Activated CD4-positive, alpha-beta T cell treated with anti-CD3 and anti-CD28 coated beads, Interleukin-2, amount 50 U/mL, for 4 hours (primary cell): ENCODE measurements at places on chromosomes 5 and 9.

DNA sequence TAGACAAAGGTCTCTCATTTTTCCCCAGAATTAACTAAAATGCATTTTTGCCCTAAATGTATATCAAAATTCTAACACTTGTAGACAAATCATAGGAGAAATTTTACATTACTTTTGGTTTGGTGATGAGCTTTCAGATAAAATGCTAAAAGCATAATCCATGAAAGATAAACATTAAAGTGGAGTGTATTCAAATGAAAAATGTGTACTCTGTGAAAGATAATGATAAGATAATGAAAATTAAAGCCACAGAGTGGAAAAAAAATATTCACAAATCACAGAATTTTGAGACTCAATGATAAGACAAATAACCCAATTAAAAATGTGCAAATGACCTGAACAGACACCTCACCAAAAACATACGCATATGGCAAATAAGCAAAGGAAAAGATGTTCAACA, 176.9 kb upstream of the ADAMTS16 start:
- DNase-seq = no peak

DNA sequence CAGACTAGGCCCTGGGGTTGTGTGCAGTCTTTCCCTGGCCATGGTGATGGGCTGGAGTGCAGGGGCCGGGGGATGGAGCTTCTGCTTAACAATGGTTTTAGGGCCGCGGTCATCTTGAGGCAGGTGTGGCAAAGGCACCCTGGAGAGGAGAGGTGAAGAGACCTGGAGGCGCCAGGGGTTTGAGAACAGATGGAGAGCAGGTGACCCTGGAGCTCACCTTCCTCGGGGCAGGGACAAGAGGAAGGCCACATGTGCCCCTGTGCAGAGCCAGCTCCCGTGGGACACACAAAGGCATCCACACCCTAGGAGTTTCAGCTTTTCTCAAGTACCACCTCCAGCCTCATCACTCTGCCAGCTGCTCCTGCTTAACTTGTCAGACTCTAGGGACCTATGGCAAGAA, 46.4 kb upstream of the SH3GL2 start:
- DNase-seq = no peak

DNA sequence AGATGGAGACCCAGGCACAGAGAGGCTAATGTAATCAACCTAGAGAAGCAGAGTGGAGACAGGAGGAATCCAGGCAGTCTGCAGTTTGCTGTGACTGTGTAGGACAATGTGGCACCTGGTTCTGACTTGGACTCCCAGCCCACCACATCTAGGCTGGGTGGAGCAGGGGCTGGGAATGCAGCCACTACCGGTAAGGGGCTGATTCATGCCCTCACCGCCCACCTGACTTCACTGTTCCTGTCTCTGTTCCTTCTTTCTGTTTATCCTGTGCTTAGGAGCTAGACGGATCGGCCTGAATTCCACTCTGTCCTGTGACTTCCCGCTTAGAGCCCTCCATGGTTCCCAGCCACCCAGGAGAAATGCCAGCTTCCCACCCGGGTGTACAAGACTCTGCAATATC, 2.6 kb downstream of the PDLIM4 start:
- no peak for DNase-seq

DNA sequence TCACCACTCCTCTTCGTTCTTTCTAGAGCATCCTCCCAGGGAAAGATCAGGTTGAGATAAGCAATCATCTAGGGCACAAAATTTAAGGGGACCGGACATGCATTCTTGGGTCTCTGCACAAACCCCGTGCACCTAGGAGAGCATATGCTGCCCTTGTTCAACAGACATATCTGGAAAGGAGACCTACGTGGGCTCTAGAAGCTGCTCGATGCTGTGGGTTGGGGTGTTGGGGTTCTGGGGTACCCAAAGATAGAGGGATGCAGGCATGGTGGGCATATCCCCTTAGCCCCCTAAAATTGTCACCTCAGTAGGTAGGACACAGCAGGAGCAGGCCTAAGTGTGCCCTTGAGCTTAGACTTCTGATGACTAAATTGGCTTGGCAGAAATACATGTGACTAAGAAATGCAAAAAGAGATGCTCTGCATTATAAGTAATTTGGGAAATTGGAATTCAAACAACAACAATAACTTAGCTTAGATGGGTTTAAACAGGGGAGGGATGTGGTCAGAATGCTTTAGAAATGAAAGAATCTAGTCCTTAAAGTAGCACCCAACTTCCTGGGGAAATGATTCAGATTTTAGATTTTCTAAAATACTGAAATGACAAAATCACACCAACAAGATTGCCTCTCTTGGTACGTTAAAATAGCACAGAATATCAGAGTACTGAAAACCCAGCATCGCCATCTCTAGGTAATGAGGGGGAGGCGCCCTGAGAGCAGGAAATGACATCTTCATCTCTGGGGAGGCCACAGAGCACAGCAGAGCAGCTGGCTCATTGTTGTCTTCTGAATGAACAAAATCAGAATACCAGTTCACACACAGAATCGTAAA, 172.3 kb downstream of the GNA14 start:
- DNase-seq = no peak

DNA sequence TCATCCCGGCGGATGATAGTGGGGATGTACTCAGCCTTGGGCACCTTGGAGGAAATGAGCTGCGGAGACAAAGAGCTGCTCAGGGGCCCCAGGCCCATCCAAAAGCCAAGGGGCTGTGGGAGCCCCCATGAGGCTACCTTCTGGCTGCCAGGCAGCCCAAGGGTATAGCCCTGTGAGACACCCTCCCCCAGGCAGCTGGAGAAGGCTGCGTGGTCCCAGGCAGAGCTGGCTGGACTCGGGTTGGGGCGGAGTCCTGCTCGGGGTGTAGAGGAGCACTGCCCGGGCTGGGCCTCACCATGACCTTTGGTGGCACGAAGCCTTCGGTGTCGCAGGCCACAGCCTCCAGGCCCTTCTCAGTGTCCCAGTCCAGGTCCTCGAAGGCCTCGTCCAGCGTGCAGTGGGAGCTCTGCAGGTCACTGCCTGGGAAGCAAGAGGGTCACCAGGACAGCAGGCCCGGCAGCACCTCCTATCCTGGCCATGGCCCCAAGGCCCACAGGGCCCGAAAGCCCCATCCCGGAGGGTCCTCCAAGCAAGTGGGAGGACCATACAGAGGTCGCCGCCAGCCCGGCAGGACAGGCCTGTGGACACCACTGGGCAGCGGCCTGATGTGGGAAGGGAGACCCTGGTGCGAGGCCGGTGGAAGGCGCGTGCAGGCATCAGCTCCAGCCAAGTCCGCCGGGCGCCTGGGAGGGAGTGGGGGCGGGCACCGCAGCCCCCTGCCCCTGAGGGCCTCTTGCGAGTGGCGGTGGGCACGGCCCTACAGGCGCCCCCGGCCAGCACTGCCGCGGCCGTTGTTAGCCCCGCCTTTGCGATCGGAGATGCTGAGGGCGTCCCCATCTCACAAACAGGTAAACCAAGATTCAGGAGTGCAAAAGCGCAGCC, 6.1 kb downstream of the NSMF start:
- no peak for DNase-seq
